Activated CD8-positive, alpha-beta memory T cell treated with anti-CD3 and anti-CD28 coated beads for 48 hours (primary cell): ENCODE measurements at places on chromosomes 3 and 15.

GRCh38 chr3:156859578-156859977, 33.4 kb downstream of the LEKR1 start:
- no peak for DNase-seq

GRCh38 chr15:65695081-65695480, 73.3 kb downstream of the SLC24A1 start:
- DNase-seq: no peak

DNA sequence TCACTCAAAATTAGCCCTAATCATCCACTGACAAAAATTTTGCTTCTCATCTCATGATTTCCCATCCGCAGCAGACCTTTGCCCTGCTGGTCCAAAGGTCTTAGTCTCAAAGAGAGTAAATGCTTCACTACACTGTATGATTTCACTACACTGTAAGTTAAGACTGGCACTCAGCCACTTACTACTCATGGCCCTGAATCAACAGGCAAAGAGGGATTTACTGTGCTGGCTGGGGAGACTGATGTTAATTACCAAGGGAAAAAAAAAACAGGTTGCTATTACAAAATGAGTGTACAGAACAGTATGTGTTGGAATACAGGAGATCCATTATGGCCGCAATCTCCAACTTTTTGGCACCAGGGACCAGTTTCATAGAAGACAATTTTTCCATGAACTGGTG, 214.8 kb downstream of the ZMAT3 start:
- DNase-seq: no peak

- DNase-seq: no peak
Measured at GRCh38 chr3:171165983-171166382, 139.5 kb upstream of the SLC2A2 start.

- DNase-seq: no peak
Measured at GRCh38 chr3:133996251-133996661, 33.5 kb downstream of the SLCO2A1 start.

DNA sequence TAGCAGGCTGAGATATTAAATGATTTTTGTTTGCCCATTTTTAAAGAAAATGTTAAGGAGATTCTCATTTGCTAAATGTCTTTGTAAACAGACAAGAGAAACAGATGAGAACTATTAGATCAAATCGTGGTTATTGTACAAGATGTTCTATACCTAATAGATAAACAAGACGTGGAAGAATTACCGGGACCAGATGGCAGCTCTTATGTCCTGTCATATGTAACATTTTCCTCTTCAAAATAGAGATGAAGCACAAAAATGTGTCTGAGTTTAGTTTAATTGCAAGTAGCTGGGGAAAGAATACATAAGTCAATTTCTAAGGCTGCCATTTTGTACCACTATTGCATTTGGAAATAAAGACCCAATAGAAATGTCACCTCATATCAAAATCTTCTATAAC, 553.7 kb downstream of the TUSC7 start:
- no peak for DNase-seq

DNA sequence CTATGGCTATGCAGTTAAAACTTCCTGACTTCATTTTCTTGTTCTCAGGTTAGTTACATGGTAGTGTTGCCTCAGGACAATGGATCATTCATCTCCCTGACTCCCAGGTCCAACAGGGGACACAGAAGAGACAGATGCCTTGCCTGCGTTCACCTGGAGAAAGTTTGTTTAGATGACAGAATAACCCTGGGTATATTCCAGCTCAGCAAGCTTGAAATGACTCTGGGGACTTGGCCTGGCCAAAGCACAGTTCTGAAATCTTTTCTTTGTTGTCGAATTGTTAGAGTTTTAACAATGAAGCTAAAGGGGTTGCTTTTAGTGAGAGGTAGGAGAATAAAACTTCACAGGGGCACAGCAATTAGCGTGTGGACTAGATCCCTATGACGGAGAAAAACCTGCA, 206.1 kb downstream of the PDZRN3 start:
- no peak for DNase-seq

- no peak for DNase-seq
Measured at GRCh38 chr3:136239094-136239493, 11.0 kb upstream of the PCCB start.

DNA sequence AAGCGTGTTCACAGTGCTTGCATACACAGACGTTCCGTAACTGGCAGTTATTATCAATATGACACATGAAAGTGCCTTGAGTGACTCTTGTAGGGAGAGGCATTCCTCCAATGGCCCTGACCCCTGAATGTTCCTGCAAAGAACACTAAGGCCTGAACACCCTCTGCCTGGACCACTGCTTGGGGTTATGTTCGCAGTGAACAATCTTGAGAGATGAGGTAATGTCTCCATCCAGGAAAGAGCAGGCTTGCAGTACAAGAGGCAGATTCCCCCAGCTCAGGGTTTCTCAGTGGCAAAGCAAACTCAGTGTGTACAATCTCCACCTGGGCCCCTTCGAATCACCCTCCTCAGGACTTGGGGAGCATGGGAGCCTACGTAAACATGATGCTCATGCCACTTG, 324.6 kb downstream of the MAGI1 start:
- no peak for DNase-seq

GRCh38 chr3:147518465-147518864, 109.3 kb downstream of the ZIC1 start:
- no peak for DNase-seq

DNA sequence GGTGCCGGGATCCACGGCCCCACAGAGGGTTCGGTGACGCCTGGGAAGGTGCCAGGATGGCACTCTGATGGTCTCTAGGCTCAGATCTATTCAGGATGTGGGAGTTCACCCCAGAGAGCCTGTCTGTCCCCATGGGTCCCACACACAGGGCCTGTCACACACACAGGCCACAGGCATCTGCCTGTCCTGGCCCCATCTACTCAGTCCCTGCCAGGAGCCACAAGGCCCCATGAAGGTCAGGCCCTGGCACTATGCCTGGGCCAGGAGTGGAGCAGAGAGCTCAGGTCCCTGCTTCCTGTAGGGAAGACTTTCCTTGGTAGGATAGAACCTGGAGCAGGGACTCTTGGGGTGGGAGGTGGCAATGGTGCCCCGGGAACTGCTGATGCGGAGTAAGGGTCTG, 49.0 kb upstream of the FURIN start:
- no peak for DNase-seq

DNA sequence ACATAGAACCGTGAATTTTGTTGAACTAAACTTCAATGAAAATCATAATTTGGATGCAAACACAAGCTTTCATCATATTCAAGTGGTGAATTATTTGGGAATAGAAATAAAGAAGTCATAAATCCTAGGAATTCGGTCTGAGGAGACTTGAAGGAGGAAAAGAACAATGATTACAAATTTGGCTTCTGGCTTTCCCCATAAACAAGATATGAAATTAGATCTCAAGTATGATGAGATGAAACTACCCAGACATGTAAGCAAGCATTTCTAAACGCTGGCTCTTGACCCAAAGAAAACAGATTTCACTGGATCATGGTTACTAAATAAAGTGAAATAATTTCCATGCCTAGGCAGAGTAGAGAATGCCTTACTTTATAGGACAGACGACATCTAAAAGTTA, 146.9 kb upstream of the LRTM1 start:
- no peak for DNase-seq
